ENCODE measurements at places on chromosomes 1 and 21.

DNA sequence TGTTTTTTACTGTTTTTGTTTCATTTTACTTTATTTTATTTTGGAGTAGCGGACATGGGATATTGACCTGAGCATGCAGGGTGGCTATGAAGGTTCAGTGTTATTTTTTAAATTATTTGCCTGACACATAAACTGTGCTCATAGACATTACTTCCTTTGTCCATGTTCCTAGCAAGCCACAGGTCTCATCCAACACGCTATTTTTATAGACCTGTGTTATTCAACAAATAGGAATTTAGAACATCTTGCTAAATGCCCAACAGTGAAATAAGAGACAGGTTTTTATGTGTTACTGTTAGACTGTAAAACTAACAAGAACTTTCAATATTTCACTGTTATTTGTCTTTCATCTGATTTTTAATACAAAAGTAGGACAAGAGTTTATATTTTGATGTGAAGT lies 756.4 kb downstream of the KCNT2 start:
- DNase-seq = no peak

- DNase-seq = no peak
Observed at GRCh38 chr1:100051893-100052292, 80.8 kb downstream of the SASS6 start.

- no peak for DNase-seq
Observed at GRCh38 chr1:185795181-185795580, 61.0 kb downstream of the HMCN1 start.

- DNase-seq = peak; percentile 55
Observed at GRCh38 chr1:22024485-22025367, 23.3 kb downstream of the CELA3A start.

GRCh38 chr1:47870946-47871676 lies 126.1 kb downstream of the TRABD2B start:
- DNase-seq = no peak

GRCh38 chr1:201419746-201420607 lies 1.6 kb downstream of the TNNI1 start:
- no peak for DNase-seq

DNA sequence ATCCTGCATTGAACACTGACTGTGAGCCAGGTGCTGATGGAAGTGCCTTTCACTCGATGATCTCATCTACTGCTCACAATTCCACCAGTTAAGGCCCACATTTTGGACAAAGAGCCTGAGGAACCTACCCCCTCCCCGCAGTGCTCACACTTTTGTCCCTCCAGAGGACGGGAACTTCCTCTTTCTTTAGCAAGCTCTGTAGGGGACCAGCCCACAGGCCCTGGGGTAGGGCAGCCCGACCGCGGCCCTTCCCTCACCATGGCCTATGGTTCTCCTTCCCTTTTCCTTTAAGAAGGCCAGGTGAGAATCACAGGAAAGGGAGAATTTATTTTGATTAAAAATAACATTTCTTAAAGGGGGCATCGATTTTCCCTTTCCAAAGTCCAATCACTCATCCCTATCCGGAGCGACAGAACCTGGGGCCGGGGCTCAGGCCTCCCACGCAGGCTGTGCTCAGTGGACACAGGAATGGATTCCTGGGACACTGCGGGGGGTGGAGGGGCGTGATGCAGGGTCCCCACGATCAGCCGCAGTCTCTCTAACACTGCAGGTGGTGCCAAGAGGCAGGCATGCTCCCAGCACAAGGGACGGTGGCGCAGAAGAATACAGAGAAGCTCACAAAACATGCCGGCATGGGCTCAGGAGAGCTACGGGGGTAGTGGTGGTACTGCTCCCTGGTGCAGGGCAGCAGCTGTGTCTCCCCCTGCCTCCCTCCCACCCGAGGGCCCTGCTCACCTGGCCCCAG lies 8.9 kb upstream of the KCNE1 start:
- DNase-seq = no peak

- DNase-seq = no peak
Observed at GRCh38 chr21:34707876-34708325, 39.1 kb downstream of the CLIC6 start.

DNA sequence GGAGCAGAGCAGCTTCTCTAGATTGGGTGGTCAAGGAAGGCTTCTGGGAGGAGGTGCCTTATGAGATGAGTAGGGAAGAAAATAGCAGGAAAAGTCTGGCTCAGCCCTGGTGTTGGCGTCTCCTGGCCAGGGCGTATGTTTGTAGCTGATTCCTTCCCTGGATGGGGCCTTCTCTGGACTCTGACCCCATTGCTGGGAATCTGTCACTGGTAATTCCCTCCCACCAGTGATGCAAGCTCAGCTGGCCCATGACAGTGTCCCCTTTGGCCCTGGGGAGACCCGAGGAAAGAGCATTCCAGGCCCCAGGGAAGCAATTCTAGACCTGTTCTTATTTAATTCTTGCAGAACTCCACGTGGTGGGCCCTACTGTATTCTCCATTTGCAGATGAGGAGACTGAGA lies 20.7 kb downstream of the IGSF21 start:
- no peak for DNase-seq

DNA sequence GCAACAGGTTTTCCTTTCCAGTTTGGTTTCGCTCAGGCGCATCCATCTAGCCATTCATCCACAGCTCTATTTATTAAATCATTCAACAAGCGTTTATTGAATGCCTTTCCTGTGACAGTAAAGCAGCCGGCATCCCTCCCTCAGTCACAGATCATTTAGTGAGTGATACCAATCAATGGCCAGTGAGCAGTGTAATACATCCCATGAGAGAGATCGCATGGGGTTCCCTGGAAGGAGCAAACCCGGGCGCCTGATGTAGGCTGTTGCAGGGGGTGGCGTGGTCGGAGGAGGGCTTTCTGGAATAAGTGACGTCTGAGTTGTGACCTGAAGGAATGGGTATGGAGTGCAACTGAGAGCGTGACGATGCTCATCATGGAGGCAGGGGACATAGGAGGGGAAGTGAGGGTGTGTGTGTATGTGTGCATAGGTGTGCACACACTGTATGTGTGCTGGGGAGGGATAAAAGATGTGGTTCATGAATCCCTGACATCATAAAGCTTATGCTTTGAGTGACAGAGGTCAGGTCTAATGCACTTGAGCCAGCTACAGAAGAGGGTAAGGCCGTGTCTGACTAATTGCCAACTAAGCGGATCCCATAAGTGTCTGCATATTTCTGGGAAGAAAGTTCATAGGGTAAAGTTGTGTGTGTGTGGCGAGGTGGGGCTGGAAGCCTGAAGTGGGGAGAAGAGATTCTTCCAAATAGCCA lies 6.6 kb downstream of the FCMR start:
- no peak for DNase-seq

- peak; percentile 40 for DNase-seq
Observed at GRCh38 chr1:15994590-15995351, 9.3 kb upstream of the SRARP start.

GRCh38 chr21:27725916-27726315 lies 759.0 kb upstream of the ADAMTS5 start:
- DNase-seq = no peak

- DNase-seq = peak; percentile 99
Observed at GRCh38 chr21:41957991-41958766, 4.4 kb upstream of the C2CD2 start.

- DNase-seq = no peak
Observed at GRCh38 chr1:223712850-223713474, 623 bp downstream of the CAPN2 start.

DNA sequence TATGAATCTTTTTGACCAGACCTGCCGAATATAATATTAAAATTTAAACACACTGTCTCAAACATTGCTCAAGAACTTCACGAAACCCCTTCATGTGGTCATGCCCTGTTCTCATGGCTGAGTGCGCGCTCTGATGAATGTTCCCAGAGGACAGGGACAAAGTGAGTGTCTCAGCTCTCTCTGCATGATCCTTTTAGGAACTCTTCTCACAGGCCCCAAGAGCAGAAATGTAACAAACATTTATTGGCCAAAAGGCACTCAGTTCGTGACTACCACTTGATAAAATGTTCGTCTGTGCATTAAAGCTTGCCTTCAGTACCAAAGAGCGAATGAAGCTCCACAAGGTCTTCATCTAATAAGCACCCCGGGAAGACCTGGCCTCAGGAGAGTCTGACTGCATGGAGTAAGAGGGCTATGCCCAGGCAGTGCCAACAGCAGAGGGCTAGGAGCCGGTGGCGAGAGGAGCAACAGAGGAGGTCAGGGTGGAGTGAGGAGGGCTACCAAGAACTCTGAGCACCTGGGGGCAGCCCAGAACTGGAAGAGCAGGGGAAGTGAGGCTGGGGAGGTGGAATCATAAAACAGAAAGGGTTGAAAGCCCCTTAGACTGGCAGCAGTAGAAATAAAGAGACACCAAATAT lies 171.1 kb downstream of the RHOU start:
- DNase-seq = no peak

- no peak for DNase-seq
Observed at GRCh38 chr1:21693732-21694131, 24.6 kb upstream of the RAP1GAP start.

DNA sequence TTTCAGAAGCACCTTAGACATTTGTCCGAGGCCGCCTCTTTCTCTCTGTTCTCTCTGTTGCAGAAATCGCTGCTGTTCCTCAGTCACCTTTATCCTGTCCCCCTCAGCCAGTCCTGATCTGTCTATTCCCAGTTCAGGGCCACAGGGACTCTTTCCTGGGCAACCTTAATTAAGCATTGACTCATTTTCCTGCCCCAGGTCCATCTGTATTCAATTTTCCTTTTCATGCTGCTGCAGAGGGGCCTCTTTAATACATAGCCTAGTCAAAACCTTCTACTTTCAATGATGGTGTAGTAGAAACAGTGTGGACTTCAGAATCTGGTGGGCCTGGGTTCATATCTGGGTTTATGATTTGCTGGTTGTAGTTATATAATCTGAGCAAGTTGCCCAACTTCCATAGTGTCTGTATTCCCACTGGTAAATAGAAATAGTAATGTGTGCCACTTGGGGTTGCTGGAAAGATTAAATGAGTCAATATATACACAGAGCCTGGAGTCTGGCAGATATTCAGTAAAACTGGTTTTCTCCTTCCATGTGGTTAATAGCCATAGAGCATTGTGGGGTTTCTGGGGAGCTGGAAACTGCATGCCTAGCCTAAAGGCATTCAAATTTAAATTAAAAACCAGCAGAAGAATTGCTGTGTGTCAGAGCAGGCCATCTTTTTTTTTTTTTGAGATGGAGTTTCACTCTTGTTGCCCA lies 4.5 kb downstream of the TRAF5 start:
- no peak for DNase-seq

- no peak for DNase-seq
Observed at GRCh38 chr1:27525296-27526272, 35.6 kb upstream of the WASF2 start.

DNA sequence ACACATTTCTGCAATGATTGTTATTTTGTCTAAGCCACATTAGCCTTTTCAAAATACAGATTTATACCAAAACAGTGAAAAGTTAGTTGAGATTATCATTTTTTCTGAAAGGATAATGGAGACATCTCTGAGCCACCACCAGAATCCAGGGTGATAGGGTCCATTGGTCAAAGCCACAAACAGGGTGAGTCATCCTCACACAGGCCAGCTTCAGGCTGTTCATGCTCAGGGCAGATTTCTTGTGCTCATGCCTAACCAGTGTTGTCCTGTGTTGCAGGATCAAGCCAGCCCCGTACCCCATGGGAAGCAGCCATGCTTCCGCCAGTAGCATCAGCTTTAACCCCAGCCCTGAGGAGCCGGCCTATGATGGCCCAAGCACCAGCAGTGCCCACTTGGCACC lies 13.4 kb downstream of the ELOA start:
- DNase-seq = no peak

DNA sequence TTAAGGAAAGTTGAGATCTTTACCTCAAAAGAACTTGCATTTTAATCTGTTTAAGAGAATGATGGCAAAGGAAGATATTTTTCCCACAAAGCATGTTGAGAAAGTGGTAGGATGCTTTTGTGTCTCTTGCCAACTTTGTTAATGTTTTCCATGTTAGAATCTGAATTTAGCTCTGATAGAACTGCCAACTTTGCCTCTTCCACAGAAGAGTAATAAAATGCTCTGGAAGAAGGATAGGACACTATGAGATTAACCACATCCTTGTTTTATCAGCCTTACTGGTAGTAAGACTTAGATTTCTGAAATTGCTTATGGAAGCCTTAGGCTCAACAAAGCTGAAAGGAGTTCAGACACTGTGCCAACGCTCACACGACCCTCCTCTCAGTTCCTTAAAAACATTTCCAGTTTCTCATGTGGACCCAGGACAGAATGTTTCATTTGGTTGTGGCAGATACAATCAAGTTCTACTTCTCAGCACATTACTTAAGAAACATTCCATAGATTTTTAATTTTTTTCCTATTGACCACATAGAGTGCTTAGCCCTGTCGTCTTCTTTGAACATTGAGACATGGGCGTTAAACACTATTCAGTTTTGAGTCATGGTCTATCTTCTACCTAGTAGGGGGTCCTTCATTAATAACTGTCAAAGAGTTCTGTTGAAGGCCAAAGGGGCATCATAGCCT lies 59.0 kb downstream of the MTR start:
- no peak for DNase-seq

- no peak for DNase-seq
Observed at GRCh38 chr1:222711319-222712252, 705 bp downstream of the AIDA start.

- DNase-seq = no peak
Observed at GRCh38 chr1:162204129-162204822, 134.8 kb downstream of the NOS1AP start.

DNA sequence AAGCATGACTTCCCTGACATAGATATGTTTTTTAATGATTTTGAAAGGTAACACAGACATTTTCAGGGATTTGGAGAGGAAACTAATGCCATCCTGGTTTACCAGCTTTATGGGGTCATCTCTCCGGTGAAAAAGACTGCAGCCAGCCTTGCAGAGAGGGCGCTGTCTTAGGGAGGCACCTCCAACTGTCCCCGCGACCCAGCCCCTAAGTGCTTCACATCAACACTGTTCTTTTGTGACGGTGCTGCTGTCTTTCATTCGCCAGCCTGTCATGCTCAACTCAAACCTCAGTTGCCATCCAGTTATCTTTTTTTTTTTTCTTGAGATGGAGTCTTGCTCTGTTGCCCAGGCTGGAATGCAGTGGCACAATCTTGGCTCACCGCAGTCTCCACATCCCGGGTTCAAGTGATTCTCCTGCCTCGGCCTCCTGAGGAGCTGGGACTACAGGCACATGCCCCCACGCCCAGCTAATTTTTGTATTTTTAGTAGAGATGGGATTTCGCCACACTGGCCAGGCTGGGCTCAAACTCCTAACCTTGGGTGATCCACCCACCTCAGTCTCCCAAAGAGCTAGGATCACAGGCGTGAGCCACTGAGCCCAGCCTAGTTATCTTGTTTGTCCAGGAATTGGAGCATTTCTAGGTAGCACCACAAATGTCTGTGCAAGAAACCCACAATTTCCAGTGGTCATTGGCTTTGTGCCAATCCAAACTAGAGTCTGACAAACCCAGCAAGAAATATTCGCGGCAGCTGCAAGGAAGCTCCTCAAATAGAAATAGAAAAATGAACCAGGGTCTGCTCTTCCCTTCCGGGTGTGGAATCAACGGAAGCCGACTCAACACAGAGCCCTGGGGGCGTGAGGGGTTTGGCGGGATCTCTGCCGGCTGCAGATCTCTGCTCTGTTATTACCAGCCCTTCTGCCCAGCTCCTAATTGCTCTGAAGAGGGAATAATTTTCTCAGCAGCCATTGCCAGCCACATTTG lies 24.2 kb downstream of the PDE9A start:
- DNase-seq = peak; percentile 17
